Activated CD8-positive, alpha-beta memory T cell treated with anti-CD3 and anti-CD28 coated beads for 4 hours (primary cell): ENCODE measurements at places on chromosomes 1 and 21.

DNA sequence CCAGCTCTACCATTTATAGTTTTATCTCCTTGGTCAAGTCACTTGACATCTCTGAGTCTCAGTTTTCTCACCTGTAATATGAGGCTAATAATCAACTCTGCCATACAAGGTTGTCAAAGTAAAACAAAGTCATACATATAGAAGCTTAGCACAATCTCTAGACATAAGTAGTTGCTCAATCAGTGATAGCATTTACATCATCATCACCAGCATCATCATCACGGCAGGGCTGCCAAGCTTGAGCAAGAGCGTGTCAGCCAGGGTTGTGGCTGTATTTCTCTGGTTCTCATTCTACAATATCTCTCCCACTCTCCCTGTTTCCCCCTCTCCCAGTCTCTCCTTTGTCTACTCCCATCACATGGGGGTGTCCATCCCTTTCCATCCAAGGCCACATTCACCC lies 41.7 kb upstream of the COA6 start:
- DNase-seq: no peak

GRCh38 chr1:242723044-242723716 lies 198.7 kb upstream of the PLD5 start:
- no peak for DNase-seq

DNA sequence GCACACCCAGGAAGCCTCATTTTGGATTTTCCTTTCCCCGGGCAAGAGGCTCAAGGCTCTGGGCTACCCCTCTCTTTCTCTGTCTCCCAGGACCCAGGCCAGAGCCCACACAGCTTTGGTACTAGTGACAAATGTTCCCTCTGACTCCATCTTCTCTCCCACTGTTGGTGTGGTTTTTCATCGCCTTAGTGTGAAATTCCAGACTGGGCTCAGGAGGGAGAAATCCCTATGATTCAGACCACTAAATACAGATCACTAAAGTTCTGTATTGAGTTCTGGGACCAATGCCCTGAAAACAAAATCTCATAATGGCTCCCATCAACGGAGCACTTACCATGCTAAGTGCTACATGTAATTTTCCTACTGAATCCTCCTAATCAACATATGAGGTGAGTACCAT lies 26.1 kb downstream of the IQGAP3 start:
- DNase-seq: no peak

GRCh38 chr1:167984886-167985489 lies 48.1 kb upstream of the MPC2 start:
- no peak for DNase-seq

- no peak for DNase-seq
Observed at GRCh38 chr1:1206376-1206965, at the start of gene TNFRSF18. Gene TNFRSF18 (minus strand): TSS chr1:1206592. CDS start chr1:1206571, 21 bp downstream.

DNA sequence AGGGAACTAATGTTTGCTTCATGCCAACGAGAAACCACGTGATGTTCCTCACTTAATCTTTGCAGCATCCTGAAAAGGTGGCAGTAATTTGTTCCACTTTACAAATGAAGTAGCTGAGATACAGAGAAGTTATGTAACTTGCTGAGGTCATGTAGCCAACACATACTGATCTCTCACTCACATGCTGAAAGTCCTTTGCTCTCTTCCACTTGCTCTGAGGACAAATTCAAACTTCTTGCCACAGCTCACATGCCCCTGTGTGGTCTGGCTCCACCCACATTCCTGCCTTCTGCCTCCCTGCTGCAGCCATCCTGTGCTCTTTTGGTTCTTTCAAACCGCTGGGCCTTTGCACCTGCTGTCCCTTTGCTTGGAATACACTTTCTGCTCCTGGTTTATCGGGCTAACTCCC lies 55.4 kb downstream of the TMCO4 start:
- no peak for DNase-seq

- DNase-seq: no peak
Observed at GRCh38 chr1:7225711-7226505, 440.7 kb downstream of the CAMTA1 start.

- DNase-seq: no peak
Observed at GRCh38 chr1:174209347-174210187, 50.2 kb downstream of the RABGAP1L start.

- no peak for DNase-seq
Observed at GRCh38 chr21:43934716-43935705, 70.0 kb downstream of the AGPAT3 start.

DNA sequence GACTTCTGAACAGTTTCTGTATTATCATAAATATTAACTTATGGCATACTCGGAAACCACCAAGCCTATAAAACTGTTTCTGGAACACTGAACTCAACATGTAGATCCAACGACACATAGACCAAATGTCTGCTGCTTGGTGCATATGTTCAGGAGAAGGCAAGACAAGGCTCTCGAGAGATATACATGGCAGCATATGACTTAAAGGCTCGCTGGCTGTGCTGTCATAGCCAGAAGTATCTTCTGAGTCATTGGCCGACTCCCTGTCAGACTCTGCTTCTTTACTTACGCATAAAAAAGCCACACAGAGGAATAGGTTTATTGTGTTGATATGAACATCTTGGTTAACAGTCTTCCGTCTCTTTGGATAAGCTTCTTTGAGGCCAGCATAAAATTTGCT lies 60.6 kb downstream of the LYST start:
- no peak for DNase-seq

DNA sequence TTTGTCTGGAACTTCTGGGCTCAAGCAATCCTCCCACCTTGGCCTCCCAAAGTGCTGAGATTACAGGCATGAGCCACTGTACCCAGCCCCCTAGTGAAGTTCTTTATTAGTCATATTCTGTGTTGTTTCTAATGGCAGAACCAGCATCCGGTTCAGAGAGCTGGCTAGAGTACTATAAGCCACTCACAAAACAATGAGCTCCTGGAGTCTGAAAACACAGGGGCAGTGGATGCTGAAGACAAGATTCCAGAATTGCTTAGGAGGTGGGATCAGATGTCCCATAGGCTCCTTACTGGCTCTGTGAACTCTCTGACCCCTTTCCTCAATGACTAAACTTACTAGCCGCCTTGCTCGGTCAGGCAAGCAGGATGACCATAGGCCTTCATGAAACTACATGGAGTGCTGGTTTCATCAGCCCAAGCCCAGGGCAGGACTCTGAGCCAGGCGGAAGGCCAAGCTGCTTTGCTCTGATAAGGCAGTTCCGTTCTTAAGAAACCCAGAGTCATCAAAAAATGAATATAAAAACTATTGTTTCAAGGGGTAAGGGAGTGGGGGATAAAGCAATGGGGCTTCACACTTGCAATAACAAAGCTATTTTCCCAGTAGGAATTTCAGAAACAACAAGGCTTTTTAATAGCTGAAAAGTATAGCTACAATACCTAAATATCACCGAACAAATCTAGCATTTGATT lies 8.1 kb downstream of the MTHFR start:
- DNase-seq: no peak

GRCh38 chr1:91672601-91673161 lies 172.0 kb downstream of the CDC7 start:
- DNase-seq: no peak

GRCh38 chr1:62381831-62382657 lies 54.8 kb upstream of the USP1 start:
- DNase-seq: no peak

GRCh38 chr21:43921979-43922945 lies 57.2 kb downstream of the AGPAT3 start:
- DNase-seq: peak; percentile 62

GRCh38 chr21:42722808-42723473 lies 69.5 kb downstream of the PDE9A start:
- no peak for DNase-seq

- DNase-seq: no peak
Observed at GRCh38 chr1:2314273-2314802, 77.0 kb downstream of the MORN1 start.
